T1000 (cell line): ENCODE measurements at places on chromosomes 5 and 9.
A peak's percentile ranks its signal among the peaks of the same experiment; 100 is the strongest.

DNA sequence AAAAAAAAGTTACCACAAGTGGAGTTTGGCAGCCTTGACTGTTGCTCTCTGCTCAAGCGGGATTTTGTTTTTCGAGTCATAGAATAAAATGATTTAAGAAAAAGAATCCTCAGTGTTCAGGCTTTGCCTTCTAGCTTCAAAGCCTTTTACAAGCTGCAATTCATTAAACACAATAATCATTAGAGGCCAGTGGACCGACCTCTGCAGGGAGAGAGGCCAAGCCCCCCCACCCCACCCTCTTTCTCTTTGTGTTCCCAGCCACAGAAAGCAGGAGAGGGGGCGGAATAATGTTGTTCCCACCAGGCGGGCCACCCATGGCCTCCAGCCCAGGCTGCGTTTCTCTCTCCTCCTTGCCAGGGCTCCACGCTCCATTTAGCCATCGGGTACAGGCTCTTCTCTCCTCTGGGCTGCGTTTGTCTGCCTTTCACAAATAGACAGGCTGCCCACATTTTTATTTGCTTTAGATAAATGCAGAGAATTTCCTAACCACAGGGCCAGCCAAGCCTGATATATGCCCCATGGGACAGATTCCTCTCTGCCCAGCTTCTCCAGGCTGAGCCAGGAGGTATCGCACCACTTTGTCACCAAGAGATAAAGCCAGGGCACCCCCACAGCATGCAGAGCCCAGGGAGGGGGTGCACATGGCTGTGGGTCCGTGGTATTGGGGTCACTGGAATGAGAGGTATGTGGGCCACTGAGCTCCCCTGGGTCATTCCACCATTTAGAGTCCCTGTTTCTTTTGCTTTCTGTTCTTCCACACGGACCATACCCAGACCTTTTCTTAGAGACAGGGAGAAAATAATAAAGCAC, 318.8 kb downstream of the PIK3R1 start:
- DNase-seq, result peak; percentile 52

- DNase-seq, result no peak
Measured at GRCh38 chr5:83965441-83965840, 244.8 kb upstream of the HAPLN1 start.

GRCh38 chr5:34037726-34038125, 5.3 kb downstream of the C1QTNF3 start:
- no peak for DNase-seq

GRCh38 chr9:129383019-129383560, 205.0 kb upstream of the IER5L start:
- no peak for DNase-seq

GRCh38 chr9:88831713-88832407, 159.4 kb upstream of the S1PR3 start:
- DNase-seq, result no peak

DNA sequence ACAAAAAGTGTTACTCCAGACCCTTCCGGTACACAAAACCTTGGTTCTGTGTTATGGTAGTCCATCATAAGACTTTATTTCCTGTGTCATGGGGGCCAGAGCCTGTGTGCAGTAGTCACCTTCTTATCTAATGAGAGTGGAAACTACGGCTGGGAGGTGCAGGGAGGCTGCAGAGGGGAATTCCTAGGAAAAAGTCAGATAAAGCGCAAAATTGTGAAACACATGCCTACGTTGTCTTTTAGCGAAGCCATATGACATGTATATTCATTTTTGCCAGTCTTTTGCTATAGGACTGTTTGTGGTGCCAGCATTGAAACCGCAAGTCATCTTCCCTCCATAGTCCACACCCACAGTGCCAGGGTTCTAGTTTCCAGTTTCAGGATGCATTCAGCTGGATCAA, 80.7 kb downstream of the PPARGC1B start:
- no peak for DNase-seq

DNA sequence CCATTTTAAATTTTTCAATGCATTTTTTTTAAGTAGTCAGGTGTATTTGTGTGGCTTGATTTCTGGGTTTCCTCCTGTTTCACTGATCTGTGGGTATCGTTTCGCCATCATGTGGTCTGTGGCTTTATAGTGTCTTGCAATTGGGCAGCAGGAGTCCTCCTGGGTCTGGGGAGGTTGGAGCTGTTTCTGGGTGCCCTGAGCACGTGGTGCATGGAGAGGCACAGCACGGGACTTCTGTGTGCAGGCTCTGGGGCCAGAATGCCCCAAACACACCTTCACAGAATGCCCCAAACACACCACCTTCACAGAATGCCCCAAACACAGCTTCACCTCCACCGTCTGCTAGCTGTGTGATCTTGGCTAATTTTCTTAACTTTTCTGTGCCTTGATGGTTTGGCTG, 82.6 kb upstream of the COL5A1 start:
- DNase-seq, result no peak

GRCh38 chr5:7208938-7209337, 187.0 kb upstream of the ADCY2 start:
- no peak for DNase-seq

GRCh38 chr5:136014049-136015002, 14.5 kb upstream of the TGFBI start:
- DNase-seq, result no peak

- DNase-seq, result no peak
Measured at GRCh38 chr5:72308853-72309191, 11.2 kb downstream of the MRPS27 start.
